Stimulated activated CD4-positive, alpha-beta T cell treated with anti-CD3 and anti-CD28 coated beads, Interleukin-15, amount 100 ng/mL, for 1 hour (primary cell): ENCODE measurements at places on chromosomes 13 and 19.

- no peak for DNase-seq
Observed at GRCh38 chr19:34580055-34580336, 97.0 kb downstream of the SCGB2B2 start.

DNA sequence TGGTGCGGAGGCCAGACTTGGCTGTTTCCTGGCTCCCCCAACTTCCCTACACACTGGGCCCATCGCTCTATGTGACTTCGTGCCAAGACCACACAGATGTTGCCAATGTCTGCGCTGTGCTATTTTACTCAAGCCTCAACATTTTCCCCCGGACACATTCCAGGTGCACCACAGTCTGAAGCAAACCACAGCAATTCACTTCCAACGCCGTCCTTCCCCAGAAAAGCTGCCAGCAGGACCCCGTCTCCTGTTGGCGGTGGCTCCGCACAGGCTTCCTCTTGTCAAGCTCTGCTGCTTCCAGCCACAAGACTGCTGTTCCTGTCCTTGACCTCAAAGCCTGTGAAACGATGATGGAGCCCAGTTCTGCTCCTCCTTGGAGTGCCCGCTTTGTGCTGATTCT is 100.7 kb downstream of the CRYL1 start:
- no peak for DNase-seq

- no peak for DNase-seq
Observed at GRCh38 chr13:24648983-24649687, 31.1 kb upstream of the ATP12A start.

GRCh38 chr19:6421075-6422014 is 3.3 kb downstream of the KHSRP start:
- DNase-seq: no peak
